ENCODE measurements at places on chromosomes 6 and 20.

- DNase-seq, result peak; percentile 36
Observed at GRCh38 chr6:122609881-122610689, at the start of gene PKIB. PKIB (plus strand) TSS chr6:122610405; CDS start chr6:122717795, 107,390 bp downstream.

GRCh38 chr20:47175493-47175892 lies 181.0 kb downstream of the ZMYND8 start:
- no peak for DNase-seq

GRCh38 chr20:18705490-18705889 lies 108.1 kb upstream of the SCP2D1 start:
- no peak for DNase-seq

DNA sequence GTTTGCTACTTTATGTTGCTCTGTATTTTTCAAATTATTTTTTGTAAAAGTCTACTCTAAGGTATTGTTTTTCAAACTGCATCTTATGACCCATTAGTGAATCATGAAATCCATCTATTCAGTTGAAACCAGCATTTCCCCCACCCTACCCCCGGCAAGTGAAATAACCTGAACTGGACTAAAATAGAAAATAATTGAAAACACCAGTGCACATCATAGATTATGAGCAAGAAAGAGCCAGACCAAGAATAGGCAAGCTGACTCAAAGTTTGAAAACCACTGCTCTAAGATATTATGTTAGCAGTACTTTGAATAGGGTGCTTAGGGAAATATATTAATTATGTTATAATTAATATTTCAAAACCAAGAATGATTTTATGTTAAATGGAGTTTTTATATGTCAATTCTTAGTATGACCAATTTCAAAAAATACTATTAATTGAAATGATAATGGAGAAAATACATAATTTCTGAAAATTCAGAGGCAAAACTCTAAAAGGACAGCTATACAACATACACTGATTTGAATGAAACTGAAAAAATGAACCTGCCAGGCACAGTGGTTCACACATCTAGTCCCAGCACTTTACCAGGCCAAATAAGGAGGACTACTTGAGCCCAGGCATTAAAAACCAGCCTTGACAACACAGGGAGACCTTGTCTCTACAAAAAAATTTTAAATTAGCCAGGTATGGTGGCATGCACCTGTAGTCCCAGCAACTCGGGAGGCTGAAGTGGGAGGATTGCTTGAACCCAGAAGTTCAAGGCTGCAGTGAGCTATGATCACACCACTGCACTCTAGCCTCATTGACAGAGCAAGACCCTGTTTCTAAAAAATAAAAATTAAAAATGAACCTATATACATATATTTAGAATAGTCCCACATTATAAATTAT lies 112.0 kb downstream of the CDK19 start:
- DNase-seq, result no peak

DNA sequence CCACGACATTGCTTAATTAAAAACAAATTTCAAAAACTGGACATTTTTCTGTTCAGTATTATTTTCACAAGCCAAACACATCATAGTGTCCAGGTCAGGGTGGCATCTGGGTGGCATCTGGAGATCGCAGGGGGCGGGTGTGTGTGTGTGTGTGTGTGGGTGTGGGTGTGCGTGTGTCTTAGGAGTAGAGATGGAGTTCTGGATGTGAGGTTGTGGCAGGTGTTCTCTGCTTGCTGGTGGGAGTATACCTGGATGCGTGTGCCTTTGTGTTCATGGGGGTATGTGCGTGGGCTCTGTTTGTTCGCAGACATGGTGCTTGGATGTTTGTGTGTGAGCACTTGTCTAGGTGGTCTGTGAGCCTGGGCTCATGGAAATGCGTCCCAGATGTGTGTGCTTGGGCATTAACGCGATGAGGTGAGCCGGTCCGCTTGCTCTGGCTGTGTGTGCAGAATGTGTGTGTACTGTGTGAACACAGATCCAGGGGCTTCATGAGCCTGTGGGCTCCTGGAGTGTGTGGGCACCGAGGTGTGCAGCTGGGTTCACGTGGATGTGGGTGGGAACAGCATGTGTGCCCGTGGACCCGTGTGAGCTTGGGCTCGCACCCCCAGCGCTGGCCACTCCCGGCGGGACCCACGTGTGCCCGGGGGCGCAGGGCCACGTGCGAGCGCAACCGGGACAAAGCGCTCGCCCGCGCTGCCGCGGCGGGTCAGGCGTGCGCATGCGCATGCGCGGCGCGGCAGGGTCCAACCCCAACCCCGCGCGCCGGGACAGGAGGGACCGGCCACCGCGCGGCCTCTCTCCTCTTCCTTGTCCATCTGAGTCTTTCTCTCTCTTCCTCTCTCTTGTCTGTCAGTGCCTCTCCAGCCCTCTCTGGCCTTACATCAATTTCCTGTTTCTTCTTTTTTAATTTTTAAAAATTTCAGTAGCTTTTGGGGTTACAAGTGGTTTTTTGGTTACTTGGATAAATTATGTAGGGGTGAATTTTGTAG lies 60.4 kb downstream of the SRC start:
- peak; percentile 17 for DNase-seq

DNA sequence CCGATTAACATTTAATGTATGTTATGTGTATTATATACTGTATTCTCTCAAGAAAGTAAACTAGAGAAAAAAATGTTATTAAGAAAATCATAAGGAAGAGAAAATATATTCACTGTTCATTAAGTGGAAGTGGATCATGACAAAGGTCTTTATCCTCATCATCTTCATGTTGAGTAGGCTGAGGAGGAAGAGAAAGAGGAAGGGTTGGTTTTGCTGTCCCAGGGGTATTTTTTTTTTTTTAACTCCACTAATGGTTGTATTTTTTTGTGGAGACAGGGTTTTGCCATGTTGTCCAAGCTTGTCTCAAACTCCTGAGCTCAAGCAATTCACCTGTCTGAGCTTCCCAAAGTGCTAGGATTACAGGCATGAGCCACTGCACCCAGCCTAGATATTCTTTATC lies 11.0 kb downstream of the ECT2L start:
- DNase-seq, result no peak

DNA sequence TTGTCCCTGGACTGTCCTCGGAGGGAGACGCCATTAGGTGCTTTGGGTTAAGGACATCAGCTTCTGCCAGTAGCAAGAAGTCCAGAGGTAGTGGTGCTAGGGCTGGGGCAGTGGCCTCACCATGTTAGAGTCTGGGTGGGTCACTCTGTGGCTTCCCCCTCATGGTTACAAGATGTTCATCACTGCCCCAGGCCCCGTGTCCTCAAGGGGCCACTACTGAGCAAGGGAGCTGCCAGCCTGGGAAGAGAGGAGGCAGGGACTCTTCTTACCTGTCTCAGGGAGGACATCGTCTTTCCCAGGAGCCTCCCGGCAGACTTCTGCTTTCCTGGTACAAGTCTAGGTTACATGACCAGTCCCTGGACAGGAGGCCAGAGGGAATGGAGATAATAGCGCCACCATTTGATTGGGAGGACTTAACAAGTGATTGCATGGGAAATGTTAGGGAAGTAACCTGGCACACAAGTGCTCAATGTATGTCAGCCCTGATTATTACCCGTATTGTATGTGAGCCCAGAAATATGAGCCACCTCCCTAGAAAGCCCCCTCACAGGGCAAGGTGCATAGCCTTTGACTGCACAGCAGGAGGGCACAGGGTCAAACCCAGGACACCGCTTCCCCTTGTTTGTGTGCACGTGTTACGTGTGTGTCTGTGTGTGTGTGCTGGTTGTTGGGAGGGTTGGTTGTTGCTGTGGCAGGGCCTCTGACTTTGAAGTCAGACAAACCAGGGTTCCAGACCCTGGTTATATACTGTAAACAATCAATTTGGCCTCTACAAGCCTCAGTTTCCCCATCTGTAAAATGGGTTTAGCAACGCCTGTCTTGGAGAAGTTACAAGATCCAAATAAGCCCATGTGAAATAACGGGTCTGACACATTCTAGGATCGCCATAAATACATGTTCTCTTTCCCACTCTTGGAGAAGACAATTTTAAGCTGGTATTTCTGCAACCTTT lies 30.0 kb downstream of the SIRPA start:
- no peak for DNase-seq

DNA sequence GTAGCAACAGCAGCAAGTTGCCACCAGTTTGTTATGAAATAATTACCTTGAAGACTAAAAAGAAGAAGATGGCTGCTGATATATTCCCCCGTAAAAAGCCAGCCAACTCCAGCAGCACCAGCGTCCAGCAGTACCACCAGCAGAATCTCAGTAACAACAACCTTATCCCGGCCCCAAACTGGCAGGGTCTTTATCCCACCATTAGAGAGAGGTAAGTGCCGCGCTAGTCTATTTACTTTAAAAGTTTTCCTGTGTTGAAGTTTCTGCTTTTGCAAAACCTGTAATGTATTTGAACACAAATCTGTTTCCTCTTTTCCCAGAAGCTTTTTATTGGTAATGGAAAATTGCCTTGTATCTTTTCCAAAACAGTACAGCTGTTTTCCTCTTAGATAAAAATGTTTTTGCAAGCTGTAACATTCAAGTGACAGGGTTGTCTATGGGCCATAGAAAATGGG lies 725 bp downstream of the BTBD3 start:
- no peak for DNase-seq

DNA sequence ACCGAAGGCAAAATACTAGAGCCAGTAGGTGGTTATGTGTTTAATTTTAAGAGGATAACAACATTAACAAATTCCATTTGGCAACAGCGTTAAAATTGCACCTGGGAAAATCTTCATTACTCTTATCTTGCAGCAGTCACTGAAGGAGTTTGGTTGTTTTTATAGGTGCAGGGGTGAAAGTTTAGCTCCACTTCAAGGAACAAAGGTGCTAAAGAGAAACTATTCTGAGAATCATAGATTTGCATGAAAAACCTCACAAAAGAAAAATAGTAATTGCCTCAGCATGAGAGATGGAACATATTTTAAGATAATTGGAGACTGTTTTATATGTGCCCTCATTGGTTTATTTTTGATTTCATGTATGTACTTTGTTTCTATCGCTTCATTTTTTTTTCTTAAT lies 444.4 kb downstream of the UTRN start:
- no peak for DNase-seq

- no peak for DNase-seq
Observed at GRCh38 chr6:104940238-104940892, 16.5 kb upstream of the LIN28B start.

DNA sequence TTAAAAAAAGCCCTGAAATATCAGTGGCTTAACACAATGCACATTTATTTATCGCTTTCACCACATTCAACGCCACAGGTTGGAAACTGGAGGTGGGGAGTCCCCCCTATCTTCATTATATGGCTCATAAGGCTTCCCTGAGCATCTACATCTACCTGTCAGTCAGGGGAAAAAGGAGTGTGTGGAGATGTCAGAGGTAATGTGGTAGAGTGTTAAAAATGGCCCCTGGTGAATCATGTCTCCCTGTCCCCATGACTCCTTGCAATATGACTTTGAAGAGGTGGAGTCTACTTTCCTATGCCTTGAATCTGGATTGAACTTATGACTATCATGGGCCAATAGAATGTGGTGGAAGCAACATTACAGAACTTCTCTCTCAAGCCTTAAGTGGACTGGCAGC lies 65.5 kb upstream of the BTBD3 start:
- no peak for DNase-seq

GRCh38 chr20:44618318-44618731 lies 33.2 kb downstream of the ADA start:
- DNase-seq, result peak; percentile 39

GRCh38 chr6:130697271-130697994 lies 129.8 kb upstream of the SMLR1 start:
- no peak for DNase-seq

- DNase-seq, result no peak
Observed at GRCh38 chr6:3669916-3670315, 81.6 kb downstream of the PXDC1 start.

- DNase-seq, result peak; percentile 81
Observed at GRCh38 chr20:44586289-44586911, 4.0 kb downstream of the PKIG start.

GRCh38 chr20:13140201-13140600 lies 80.9 kb upstream of the ISM1 start:
- DNase-seq, result no peak

DNA sequence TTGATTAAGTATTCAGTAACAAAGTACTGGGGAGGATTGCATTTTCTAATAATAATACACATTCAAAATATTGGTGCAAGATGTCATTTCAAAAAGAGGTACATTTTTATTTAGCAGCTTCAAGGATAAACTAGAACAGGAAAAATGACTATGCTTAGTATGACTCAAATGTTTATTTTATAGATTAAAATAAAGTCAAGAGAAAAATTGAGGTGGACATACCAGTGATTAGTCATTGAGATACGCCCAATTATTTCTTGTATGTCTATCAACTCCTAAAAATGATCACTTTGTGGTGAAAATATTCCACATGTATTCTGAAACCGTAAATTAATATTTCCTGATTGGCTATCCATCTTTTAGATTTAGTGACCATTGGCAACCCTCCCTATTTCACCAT lies 96.7 kb downstream of the PHF3 start:
- DNase-seq, result no peak

GRCh38 chr6:170553534-170554012 lies 466 bp upstream of the PSMB1 start:
- no peak for DNase-seq

DNA sequence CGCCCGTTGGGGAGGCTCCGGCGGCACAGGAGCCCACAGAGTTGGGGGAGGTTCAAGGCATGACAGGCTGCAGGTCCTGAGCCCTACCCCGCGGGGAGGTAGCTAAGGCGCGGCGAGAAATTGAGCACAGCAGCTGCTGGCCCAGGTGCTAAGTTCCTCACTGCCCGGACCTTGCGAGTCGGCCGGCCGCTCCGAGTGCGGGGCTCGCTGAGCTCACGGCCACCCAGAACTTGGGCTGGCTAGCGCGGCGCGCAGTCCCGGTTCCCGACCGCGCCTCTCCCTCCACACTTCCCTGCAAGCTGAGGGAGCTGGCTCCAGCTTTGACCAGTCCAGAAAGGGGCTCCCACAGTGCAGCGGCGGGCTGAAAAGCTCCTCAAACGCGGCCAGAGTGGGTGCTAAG lies 23.9 kb upstream of the KIF13A start:
- no peak for DNase-seq

- DNase-seq, result peak; percentile 33
Observed at GRCh38 chr20:49916146-49917002, 1.0 kb upstream of the SPATA2 start.

- DNase-seq, result no peak
Observed at GRCh38 chr6:17497535-17498095, 102.5 kb upstream of the FAM8A1 start.

GRCh38 chr6:15434823-15435380 lies 189.0 kb downstream of the JARID2 start:
- no peak for DNase-seq

GRCh38 chr6:89289710-89290109 lies 25.4 kb downstream of the GABRR2 start:
- no peak for DNase-seq

DNA sequence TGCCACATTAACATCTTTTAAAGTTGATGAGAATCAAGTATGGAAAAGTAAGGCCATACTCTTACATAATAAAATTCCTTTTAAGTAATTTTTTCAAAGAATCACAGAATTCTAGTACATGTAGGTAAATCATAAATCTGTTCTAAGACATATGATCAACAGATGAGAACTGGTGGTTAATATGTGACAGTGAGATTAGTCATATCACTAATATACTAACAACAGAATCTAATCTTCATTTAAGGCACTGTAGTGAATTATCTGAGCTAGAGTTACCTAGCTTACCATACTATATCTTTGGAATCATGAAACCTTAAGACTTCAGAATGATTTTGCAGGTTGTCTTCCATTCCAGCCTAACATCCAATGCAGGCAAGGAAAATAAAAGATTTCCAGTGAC lies 11.6 kb downstream of the PLN start:
- DNase-seq, result no peak
